Breast epithelium (tissue), 4 donors: ENCODE measurements at places on chromosomes 5 and 9. TPM values are rescaled to one million over a fixed set of nuclear protein-coding genes. Genes with fewer than 3 reads are reported as not detected.

CER1 gene
- not detected for total RNA-seq

IL3 gene
- not detected for total RNA-seq

GABRP gene
- 0.32 TPM for total RNA-seq

ARL14EPL gene
- not detected for total RNA-seq

IL33 gene
- 29.2 TPM for total RNA-seq

RGS7BP gene
- 0.29 TPM for total RNA-seq

SNCAIP gene
- total RNA-seq = 15.4 TPM

PHYKPL gene
- 63.4 TPM for total RNA-seq

- no peak for DNase-seq
These were observed 131.4 kb downstream of the TMEM174 start for GRCh38 chr5:73304381-73304780.

GRCh38 chr9:90979138-90979551 lies 177.5 kb downstream of the SYK start:
- DNase-seq = no peak

GRCh38 chr9:72844440-72844768 lies 108.4 kb downstream of the ALDH1A1 start:
- DNase-seq = no peak

GRCh38 chr5:134576386-134577021 lies 51.0 kb downstream of the JADE2 start:
- no peak for DNase-seq

GRCh38 chr9:137168904-137169856 lies 671 bp downstream of the LRRC26 start:
- DNase-seq = peak; percentile 74

DNA sequence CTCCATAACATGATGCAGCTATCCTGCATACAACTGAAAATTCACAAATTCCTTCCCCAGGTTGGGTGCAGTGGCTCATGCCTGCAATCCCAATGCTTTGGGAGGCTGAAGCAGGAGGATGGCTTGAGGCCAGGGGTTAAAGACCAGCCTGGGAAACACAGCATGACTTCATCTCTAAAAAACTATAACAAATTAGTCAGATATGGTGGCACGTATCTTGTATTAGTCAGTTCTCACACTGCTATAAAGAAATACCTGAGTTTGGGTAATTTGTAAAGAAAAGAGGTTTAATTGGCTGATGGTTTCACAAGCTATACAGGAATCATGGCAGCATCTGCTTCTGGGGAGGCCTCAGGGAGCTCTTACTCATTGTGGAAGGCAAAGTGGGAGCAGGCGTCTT lies 56.4 kb upstream of the DAPK1 start:
- DNase-seq = no peak

DNA sequence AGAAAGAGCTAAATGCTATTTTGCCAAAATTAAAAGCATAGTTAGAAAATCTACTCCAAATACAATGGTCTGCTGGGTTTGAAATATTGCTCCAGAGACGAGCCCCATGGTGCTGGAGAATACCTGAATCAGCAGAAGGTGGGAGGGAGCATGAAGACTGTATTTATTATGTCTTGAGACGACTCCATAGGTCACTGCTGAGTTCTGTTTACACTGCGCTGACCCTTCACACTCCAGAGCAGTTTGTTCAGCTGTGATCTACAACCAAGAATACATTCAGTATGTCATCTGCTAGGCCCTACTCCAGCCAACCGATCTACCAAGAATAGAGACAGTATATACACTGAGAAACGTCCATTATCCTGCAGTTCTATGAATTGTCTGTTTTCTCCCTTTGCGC lies 150.5 kb downstream of the TLE1 start:
- DNase-seq = no peak

DNA sequence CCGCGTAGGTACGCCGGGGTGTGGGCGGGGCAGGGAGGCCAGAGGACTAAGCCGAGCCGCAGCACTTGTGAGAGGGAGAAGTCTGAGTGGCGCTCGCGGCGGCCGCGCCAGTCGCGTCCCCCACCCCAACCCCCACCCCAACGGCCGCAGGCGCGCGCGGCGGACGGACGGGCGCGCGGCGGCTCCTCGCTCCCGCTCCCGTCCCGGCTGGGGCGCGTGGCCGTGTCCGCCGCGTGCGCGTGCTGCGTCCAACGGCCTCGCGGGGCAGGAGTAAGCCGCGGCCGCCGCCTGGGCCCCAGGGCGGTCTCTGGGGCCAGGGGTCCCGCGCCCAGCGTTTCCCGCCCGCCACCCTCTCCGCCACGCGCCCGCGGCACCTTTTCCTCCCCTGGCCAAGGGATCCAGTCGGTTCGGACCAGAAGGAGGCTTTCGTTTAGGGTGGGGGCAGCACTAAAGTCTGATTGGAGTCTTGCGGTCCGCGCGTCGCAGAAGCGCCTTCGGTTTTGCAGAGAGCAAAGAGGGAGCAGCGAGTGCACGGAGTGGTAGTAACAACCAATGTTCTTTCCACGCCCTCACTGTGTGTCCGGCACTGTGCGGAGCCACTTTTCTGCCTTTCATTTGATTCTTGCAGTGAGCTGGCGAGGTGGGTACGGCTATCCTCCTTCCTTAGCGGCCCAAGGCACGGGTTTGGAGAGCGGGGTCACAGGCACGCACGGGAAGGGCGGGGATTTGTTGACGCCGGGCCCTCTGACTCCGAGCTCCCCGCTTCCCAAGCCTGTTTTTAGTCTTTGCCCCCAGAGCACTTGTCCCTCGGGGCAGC lies 483 bp downstream of the G3BP1 start:
- no peak for DNase-seq

DNA sequence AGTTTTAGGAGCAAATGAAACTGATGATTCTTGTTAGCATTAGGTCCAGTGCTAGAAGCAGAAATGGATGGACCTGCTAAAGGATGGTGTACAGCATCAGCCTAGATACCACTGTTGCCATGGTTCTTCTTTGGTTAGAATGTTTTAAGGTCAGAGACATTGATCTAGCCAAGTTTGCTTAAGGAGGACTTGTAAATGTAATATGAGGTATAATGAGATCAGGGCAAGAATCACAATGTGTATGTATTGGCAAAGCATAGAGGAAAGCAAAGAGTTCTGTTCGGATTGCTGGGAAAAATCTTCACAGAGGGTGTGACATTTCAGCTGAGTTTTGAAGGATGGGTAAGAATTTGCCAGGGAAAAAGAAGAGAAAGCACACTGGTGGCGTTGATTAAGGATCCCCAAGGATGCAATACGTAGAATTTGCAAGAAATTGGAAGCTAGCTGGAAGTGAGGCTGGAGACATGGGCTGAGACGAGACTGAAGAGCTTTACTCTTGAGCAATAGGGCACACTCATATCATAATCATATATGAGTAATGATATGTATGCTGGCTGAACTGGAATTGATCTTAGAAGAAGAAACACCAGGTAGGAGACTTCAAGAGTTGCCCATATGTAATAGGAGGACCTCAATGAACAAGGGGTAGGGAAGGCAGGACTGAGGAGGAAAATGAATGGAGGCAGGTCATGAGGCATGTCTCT lies 102.0 kb downstream of the ZNF462 start:
- DNase-seq = no peak

GRCh38 chr5:33470544-33470943 lies 29.8 kb downstream of the TARS1 start:
- no peak for DNase-seq

GRCh38 chr9:97348871-97349270 lies 41.4 kb downstream of the CCDC180 start:
- no peak for DNase-seq

GRCh38 chr5:10355071-10355889 lies 1.8 kb downstream of the MARCHF6 start:
- no peak for DNase-seq

- DNase-seq = no peak
These were observed 12.5 kb upstream of the SLC1A3 start for GRCh38 chr5:36593867-36594266.

DNA sequence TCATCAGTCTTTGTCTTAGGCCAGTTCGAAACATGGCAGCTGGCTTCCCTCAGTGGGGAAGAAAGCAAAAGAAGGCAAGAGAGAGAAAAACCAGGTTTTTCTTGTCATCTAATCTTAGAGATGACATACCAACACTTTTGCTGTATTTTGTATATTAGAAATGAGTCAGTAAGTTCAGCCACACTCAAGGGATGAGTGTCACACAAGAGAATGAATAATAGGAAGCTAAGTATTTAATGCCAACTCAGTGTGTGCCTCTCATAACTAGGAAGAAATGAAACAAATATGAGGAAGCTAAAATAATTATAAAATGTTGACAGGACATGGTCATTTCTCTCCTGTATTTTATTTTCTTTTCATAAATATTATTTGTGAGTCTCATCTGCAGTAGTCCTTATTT lies 65.3 kb downstream of the CDH12 start:
- no peak for DNase-seq

GRCh38 chr9:86126998-86127972 lies 27.9 kb upstream of the GOLM1 start:
- DNase-seq = peak; percentile 90

DNA sequence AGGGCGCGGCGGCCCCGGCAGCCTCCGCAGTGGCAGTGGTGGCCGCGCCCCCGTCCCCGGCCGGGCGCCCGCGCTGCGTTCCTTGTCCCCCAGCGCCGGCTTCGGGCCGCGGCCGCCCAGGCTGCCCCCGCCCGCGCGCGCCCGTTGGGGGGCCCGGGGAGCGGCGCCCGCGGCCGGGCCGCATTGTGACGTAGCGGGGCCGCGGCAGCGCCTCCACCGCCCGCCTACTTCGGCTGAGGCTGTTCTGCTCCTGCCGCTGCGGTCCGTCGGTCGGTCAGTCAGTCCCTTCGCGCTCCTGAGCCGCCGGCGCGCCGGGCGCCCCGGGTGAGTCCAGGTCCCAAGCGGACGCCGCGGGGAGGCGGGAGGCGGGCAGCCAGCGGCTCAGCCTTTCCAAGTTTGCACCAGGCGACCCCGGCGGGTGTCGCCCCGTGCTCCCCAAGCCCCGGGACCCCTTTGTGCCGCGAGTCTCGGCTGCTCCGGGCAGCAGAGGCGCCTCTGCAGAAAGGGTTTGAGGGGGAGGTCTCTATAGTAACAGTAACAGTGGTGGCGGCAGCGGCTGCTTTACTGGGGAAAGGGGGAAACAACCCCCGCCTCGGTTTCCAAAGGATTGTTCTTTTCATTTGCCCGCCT lies at the start of gene SNCAIP:
SNCAIP (plus strand) TSS at position 277 of the 630 bp plus-strand sequence. CDS start 78,898 bp downstream, outside the sequence.
- DNase-seq = no peak

DNA sequence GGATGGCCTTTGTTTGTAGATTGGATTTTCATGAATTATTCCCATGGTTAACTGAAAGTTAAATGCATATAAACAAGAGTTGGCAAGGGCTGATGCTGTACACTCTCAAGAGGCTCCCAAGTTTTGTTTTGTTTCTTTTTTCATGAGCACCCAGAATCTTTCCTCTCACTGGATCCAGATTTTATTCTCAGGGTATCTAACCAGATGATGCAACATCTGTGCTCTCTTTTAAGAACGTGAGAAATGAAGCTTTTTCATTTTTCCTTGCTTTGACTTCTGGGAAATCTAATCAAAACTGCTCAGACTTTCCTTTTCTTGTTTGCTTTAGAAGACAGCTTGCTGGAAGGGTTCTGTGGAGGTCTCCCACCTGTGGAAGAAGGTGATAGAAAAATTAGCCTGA lies 142.7 kb upstream of the SLC12A2 start:
- DNase-seq = no peak

GRCh38 chr5:32790411-32790951 lies 79.4 kb downstream of the NPR3 start:
- no peak for DNase-seq

DNA sequence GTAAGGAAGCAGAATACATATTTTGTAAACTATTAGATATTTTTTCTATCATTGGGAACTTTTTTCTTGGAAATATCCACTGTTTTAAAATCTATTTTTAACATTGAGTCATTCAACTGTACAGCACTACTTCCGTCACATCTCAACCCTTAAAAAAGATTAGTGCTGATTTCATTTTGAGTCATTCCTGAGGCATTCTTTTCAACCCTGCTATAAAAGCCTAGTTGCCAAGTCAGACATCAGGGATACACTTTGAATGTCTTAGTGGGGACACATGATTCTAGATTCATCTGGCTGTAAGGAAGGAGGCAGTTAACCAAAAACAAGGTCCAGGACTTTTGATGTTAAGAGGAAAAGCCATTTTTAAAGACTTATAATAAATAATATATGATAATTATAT lies 160.9 kb downstream of the GIN1 start:
- DNase-seq = no peak

GRCh38 chr5:165559645-165560044 lies 2054.2 kb downstream of the MAT2B start:
- DNase-seq = no peak

GRCh38 chr5:150457121-150457520 lies 7.6 kb upstream of the RPS14 start:
- DNase-seq = no peak
